ENCODE measurements at places on chromosomes 6 and 20.

DNA sequence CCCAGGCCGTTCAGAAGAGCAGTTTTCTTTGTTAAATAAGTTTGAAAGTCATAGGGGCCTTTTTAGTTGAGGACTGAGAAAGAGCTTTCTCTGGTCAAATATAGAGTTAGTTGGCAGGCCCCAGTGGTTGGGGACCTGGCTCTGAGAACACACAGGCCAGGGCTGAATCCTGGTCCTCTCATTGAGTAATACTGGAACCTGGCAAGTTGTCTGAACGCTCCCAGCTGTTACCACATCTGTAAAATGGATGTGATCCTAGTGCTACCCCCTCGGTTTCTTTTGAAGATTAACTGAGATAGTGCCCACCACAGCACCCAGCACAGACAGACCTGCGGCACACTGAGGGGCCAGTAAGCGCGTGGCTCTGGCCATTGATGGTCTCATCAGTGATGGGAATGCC is 215.5 kb downstream of the ZDHHC14 start:
- no peak for DNase-seq

- DNase-seq = no peak
These were observed 113.9 kb upstream of the TMEM170B start for GRCh38 chr6:11423667-11424066.

DNA sequence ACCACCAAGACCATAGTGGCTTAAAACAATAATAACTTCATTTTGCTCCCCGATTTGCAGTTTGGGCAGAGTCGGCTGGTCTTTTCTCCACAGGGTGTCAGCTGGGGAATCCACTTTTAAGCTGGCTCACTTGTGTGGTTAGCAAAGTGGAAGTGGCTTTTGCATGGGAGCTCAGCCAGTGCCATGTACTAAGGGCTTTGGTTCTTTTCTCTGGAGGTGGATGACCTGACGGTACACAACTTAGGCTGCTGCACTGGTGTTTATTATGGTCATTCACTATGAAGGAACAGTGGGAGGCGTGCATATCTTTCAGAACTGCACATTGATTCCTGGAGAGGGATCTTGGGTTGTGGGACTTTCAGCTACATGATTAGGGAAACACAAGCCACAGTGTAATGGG is 141.0 kb downstream of the OR2B2 start:
- no peak for DNase-seq

- DNase-seq = no peak
These were observed 377.0 kb upstream of the NOX3 start for GRCh38 chr6:155832596-155832995.

DNA sequence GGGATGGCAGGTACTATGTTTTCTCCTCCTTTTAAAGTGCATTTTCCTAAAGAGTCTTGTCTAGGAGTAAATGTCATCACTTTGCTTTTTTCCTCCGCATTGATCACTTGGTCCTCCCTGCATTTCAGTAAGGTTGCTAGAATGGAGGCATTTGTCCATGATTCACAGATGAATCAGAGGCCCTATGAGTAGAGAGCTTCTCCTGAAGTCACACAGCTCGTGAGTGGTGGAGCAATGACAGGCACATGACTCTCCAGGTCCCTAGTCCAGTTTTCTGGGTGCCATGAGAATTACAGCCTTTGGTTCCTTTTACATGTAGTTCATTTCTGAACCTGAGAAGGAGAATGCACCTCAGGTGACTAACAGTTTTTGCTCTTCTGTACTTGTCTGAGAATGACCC is 50.5 kb downstream of the HLA-A start:
- DNase-seq = no peak

DNA sequence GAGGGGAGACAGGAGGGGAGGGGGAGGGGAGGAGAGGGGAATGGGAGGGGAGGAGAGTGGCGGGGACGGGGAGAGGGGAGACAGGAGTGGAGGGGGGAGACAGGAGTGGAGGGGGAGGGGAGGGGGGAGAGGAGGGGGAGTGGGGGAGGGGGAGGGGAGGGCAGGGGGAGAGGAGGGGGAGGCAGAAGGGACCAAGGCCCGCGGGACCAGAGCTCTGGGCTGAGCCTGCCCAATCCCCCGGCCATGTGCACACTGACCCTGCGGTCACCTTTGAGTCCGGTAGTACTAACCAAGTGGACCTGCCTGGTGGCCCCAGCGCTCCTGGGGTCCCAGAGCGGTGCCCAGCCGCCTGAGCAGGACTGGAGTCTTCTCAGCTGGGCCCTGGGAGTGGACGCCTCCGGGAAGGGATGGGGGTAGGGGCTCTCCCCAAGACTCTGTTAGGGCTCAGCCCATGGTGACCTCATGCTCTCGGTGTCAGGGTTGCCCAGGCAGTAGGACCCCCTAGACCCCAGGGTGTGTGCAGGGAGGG is 471 bp upstream of the KCNQ2 start:
- no peak for DNase-seq

DNA sequence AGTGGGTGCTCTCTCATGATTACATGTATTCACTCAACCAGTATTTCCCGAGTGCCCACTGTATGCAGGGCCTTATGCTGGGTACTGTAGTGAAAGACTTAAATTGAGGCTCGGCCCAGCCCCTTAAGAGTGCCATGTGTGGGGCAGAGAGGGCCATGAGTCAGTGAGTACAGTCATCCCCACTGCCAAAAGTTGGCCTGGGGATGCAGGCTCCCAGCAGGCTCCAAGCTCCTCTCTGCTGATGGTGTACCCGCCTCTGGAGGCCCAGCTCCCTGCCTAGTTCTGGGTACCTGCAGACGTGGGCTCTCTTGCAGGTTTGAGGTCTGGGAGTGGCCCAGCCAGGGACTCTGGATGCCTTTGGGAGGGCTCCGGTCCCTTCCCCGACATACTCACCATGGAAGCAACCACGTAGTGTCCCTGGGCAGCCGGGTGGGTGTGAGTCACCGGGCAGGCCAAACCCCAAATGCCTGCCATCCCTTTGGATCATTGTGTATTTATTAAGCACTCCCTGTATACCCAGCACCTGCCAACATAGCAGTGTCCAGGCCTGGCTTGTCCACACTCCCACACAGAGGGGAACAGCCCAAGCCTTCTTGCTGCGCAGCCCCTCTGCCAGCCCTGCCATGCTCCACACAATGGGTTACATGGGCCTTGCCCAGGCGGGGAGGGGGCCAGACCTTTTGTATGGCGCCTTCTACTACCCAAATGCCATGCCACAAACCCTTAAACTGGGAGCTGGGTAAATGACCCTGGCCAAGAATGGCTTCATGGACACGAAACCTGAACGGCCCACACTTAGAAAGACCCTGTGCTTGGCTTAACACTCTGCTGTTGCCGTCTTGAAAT is 153.6 kb downstream of the VEGFA start:
- DNase-seq = no peak

GRCh38 chr6:157727629-157728182 is 95.3 kb upstream of the SNX9 start:
- no peak for DNase-seq
